ENCODE measurements at places on chromosomes 13 and 19. TPM values are rescaled to one million over a fixed set of nuclear protein-coding genes. Genes with fewer than 3 reads are reported as not detected.

GRCh38 chr19:33404506-33405253, 31.2 kb downstream of the CEBPG start:
- peak; percentile 65 for DNase-seq

- DNase-seq = no peak
Measured at GRCh38 chr19:41223431-41224234, 4.6 kb downstream of the AXL start.

GRCh38 chr19:13297023-13297422, 146.8 kb downstream of the IER2 start:
- no peak for DNase-seq

GRCh38 chr13:72258340-72258981, 391.5 kb upstream of the DACH1 start:
- DNase-seq = no peak

GRCh38 chr13:113034451-113035212, 65.6 kb downstream of the MCF2L start:
- peak; percentile 50 for DNase-seq

- DNase-seq = no peak
Measured at GRCh38 chr13:46572752-46573431, 19.9 kb downstream of the LRCH1 start.

DNA sequence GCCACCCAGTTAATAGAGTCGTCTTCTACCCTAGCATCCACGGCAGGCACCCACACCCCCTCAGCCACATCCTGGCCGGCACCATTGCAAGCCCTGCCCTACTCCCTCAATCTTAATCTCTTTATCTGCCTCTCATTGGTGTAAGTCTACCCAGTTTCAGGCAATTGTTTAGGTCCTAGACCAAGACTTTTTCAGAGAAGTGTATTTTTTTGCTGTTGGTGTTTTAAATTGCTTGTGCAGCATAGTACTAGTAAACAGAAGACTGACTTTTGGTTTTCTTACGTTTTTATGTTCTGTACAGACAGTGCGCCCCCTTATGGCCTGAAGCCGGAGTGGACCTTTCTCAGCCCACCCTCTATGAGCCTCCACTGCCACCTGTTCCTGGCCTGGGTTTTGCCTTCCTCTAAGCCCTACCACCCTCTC, 2.3 kb upstream of the LCP1 start:
- no peak for DNase-seq

DNA sequence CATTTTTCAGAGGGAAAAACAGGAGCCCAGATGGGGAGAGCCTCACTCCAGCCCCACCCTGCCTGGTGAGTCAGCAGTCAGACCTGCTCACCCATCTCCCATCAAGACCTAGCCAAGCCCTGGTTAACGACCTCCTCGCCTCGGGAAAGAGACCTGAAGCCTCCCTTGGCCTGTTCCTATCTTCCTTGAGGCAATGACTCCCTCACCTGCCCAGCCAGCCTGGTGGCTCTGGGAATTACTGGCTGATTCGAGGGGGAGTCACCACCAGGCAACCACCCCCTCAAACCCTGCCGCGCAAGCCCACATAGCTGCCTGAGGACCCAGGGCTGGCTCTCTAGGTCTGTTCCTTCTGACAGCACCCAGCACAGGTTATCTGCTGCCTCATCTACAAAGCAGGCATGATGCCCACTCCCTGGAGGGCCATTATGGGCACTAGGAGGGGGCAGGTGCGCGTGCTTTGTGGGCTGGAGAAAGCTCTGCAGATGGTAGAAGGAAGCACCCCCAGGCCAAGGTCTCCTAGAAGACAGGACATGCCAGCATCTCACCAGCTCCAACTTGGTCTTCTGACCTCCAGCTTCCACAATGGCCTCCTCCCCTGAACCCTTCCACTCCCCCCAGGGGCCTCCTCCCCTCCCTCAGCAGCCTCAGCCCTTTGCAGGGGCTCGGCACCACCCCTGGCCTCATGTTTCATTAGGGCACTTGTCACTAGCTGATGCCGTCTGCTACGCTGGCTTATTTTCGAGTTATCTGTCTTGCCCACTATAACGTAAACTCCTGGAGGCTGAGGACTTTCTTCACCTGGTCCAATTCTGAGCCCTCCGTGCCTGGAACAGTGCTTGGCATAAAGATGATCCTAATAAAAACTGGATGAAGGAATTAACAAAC, 10.4 kb downstream of the DEDD2 start:
- DNase-seq = no peak

GRCh38 chr19:50565984-50566903, 2.0 kb downstream of the LRRC4B start:
- no peak for DNase-seq

- no peak for DNase-seq
Measured at GRCh38 chr19:46718157-46718933, 1.4 kb upstream of the PRKD2 start.

- peak; percentile 93 for DNase-seq
Measured at GRCh38 chr19:17390665-17391370, 3.2 kb downstream of the CCDC194 start.

GRCh38 chr19:1264801-1265614, 4.1 kb upstream of the CIRBP start:
- no peak for DNase-seq

DNA sequence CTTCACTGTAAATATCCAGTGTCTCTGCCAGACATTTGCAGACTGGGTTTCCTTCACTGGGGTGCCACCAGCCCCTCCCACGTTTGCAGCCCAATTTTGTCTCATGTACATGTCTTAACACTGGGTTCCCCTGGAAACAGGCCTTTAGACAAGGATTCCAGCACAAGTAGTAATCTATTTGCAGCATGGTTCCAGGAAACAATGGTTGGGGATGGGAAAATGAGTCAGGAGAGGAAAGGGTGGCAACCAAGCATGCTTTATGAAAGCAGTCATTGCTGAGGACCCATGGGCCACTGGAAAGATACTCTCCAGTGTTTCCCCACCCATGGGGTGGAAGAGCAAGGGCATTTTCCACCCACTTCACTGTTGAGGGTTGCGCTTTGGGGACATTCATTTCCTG, 53.6 kb upstream of the FARP1 start:
- no peak for DNase-seq

- DNase-seq = no peak
Measured at GRCh38 chr19:17070421-17070820, 4.8 kb downstream of the HAUS8 start.

DNA sequence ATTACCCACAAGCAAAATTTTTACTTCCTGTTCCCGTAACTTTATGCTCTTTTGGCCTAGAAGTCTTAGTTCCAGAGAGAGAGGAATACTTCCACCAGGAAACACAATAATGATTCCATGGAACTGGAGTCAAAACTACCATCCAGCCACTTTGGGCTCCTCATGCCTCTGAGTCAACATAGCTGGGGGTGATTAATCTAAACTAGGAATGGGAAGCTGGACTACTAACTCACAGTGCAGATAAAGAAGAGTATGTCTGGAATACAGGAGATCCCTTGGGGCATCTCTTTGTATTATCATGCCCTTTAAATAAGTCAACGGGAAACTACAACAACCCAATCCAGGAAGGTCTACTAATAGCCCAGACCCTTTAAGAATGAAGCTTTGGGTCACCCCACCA, 8.9 kb upstream of the ELF1 start:
- DNase-seq = no peak

GRCh38 chr19:58058467-58058866, 615 bp upstream of the ZNF135 start:
- no peak for DNase-seq

- DNase-seq = no peak
Measured at GRCh38 chr13:39461685-39462266, 141.2 kb downstream of the LHFPL6 start.

DNA sequence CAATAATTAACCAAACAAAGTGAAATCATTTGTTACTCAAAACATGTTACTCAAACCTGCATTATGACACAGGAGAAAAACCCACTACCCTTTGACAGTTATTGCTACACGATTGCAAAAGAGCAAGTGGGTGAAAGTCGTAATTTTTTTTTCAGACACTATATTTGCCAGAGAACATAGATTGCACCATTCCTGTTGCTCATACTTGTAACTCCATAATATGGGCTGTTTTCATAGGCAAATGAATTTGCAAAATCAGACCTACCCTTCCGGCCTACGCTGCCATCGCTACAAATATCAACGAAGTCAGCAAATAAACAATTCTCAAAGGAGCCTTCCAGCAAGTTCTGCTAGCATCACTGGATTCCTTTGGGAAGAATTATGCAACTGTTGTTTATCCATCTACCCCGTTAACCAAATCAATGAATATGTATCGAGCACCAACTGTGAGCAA, 396.5 kb downstream of the IRS2 start:
- no peak for DNase-seq

- no peak for DNase-seq
Measured at GRCh38 chr19:1901940-1902404, 3.2 kb upstream of the ADAT3 start.

DNA sequence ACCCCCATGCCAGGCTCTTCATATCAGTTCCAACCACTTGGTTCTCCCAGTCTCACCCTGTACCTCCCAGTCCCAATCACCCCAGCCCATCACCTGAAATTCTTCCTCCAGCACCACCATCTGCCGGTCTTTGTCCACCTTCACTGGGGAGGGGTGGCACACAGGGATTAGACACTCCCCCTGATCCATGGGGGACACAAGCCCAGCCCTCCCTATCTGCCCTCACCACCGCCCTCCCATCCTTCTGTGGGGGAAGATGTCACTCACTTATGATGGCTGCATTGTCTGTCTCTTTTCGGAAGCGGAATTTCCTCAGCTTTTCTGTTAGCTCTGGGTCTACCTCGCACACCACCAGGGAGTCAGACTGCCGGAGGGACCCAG, 685 bp downstream of the GMFG start:
- no peak for DNase-seq

- DNase-seq = no peak
Measured at GRCh38 chr13:99208845-99209527, 8.3 kb downstream of the UBAC2 start.

DNA sequence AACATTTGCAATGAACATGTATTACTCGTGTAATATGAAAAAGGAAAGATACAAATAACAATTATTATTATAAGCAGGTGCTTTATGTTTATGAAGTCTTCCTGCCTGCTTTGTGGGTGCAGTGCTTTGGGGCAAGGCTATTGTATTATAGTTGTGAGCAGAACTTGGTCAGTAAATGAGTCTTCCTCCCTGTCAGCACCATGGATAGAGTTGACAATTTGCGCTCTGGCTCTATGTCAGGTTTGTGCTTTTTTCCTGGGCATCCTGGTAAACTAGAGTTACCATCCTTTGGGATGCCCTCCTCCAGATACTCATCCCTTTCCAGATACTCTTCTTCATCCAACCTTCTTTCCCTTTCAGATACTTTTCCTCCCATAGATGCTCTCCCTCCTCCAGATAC, 19.6 kb downstream of the ERICH6B start:
- DNase-seq = no peak

DNA sequence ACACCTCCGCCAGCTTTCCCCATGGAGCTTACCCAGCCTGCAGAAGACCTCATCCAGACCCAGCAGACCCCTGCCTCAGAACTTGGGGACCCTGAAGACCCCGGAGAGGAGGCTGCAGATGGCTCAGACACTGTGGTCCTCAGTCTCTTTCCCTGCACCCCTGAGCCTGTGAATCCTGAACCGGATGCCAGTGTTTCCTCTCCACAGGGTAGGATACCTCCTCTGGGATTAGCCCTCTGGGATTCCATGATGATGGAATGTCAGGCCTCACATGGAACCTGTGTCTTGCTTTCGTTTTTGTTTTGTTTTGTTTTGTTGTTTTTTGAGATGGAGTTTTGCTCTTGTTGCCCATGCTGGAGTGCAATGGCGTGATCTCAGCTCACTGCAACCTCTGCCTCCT, 1.9 kb downstream of the RFXANK start:
- no peak for DNase-seq

Gene ZNF426
- 23.9 TPM for polyA plus RNA-seq

Gene C19orf67
- 0.12 TPM for polyA plus RNA-seq

Gene PSG3
- not detected for polyA plus RNA-seq

Gene CGB8
- not detected for polyA plus RNA-seq

Gene RPS19
- 1,812 TPM for polyA plus RNA-seq

Gene ZNF415
- polyA plus RNA-seq = 25.2 TPM

Gene PSG1
- polyA plus RNA-seq = 1.0 TPM

Gene ZNF626
- 22.4 TPM for polyA plus RNA-seq

Gene SLC25A41
- polyA plus RNA-seq = 0.57 TPM
